ENCODE measurements at places on chromosomes 3 and 15.

GRCh38 chr3:118511402-118511801 lies 523.2 kb downstream of the IGSF11 start:
- no peak for DNase-seq

- peak; percentile 9 for DNase-seq
These were observed 74.7 kb downstream of the BTD start for GRCh38 chr3:15676259-15676658.

DNA sequence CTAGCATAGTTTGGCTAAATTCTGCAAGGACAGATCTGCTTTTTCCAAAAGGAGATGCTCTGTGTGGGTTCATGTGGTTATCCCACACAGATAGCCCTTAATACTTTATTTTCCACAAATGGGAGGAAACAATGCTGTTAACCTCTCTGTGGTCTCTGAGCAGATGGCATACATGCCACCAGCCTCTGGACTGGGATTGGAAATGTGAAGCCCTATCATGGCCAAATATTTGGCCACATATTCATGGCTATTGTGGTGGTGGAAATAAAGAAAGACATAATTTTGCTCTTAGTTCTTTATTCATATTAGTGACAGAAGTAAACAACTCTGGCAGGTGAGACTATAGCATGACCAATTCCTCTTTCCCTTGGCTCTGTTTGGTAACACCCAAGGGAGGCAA lies 726.2 kb downstream of the ROBO1 start:
- DNase-seq = no peak

DNA sequence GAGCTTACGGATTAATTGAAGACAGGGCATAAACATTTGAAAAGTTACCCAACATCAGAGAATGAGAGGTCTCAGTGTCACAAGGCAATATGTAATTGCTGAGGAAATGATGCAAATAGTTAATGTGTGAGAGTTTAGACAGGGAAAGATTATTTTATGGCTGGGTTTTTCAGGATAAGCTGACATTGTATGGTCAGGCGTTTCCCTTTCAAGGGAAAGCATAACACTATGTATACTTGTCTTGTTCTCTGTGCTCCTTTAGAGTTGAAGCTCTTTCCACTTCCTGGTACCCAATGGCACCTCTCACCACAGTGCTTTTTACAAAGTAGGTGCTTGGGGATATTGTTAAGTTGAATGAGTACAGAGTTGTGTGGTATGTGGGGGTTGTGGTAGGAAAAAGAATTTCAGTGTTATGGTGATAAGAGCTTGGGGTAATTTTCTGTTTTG lies 19.9 kb downstream of the IQGAP1 start:
- no peak for DNase-seq

GRCh38 chr3:106341586-106342162 lies 472.9 kb upstream of the CBLB start:
- DNase-seq = no peak

GRCh38 chr3:101266566-101266965 lies 53.8 kb downstream of the IMPG2 start:
- DNase-seq = no peak

- DNase-seq = no peak
These were observed 21.6 kb downstream of the RLBP1 start for GRCh38 chr15:89199746-89200145.

DNA sequence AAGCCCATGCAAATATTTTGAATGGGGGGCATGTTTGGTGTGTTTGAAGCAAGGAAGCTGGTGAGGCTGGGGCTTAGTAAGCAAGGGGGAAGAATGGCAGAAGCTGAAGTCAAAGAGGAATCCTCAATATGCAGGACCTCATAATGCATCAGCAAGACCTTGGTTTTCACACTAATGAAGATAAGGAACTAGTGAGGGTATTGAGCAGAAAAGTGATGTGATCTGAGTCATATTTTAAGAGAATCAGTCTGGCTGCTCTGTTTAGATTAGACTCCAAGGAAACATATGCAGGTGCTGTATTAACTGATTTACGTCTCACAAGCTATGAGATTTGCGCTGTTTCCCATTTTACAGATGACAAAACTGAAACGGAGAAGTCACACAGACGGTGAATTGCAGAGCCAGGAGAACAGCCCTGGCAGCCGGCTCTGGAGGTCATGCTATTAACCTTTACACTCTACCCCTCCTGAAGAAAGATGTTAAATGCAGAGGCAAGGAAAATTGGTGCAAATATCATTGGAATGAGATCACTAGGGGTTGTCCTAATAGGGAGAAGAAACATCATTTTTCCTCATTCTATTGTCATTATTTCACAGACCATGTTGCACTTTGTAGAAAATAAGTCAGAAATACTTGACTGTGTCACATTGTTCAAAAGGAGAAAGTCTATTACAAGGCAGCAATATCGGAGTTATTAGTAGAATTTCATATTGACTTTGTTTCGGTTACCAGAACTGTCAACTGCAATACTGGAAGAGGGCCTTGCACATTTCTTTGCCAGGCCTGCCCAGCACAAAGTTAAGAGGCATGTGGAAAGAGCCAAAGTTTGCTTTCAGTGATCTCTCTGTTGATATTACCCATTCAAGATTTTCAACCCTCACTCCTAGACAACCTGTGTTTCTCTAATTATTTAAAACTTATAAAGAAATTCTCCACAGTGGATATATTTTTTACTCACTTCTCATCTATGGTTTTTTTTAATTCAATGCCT lies 64.9 kb downstream of the COL8A1 start:
- no peak for DNase-seq

DNA sequence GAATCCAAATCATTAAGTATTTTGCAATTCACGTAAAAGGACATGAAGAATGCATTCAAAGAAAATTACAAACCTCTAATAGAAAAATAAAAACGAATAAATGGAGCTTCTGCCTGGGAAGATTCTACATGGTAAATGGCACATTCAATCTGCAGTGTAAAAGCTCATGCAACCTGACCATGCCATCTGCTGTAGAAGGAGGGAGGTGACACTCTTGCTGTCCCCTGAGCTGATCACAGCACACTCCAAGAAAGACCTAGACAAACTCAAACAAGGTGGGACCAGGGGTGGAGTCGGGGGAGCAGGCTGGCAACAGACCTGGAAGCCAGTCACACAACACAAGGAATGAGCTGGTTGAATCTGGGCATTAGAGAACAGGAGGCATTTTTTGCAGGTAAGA lies 101.8 kb downstream of the BDH1 start:
- DNase-seq = peak; percentile 50

- DNase-seq = peak; percentile 58
These were observed 51.2 kb upstream of the SAMMSON start for GRCh38 chr3:69948246-69948862.

DNA sequence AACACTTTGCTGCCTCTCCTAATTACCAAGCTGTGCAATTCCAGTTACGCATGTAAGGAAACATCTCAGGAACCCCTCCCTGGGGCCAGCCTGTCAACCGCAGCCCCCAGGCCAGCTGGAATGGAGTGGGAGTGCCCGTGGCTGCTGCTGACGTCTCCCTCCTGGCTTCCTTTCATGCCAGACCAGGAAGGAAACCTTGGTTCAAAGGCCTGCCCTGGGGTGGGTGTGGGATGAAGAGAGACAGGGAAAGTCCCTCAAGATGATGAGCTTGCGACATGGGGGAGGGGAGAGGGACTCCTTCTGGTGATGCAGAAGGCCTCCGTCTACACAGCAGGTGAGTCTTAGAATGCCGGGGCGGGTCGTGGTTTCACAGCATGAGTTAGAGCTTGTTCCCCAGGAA lies 11.4 kb upstream of the CYP11A1 start:
- peak; percentile 64 for DNase-seq

DNA sequence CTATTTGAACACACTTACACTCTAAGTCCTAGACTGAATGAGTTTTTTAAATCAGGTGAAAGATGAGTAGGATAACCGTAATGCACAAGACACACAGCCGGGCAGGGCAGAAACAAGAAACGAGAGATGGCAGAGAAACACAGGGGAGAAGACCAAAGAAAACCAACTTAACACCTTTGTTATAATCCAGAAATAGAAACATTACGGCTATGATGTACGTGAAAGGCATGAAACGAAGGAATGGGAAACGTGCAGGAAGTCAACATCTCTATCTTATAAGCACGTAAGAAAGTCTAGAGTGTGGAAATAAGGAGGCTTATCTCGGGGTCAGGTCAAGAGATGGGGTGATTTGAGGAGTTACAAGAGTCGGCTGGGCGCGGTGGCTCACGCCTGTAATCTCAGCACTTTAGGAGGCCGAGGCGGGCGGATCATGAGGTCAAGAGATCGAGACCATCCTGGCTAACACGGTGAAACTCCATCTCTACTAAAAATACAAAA lies 1.9 kb upstream of the TNFSF10 start:
- DNase-seq = no peak

GRCh38 chr3:24596626-24597025 lies 102.0 kb upstream of the THRB start:
- no peak for DNase-seq

DNA sequence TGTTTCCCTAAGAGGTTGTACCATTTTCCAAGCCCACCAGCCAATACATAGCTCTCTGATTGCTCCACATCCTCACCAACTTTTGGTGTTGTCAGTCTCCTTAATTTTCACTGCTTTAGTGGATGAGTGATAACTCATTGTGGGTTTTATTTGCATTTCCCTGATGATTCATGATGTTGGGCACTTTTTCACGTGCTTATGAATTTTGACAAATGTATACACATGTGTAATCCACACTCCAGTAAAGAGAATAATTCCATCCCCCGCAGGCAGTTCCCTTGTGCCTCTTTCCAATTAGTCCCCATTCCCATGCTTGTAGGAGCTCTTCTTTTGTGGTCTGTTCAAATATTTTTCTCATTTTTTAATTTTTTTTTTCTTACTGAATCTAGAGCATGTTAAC lies 52.4 kb downstream of the ANP32A start:
- DNase-seq = peak; percentile 80

- peak; percentile 17 for DNase-seq
These were observed 412.9 kb downstream of the TIGIT start for GRCh38 chr3:114706591-114707232.

GRCh38 chr3:12759097-12759679 lies at the start of gene TMEM40:
TMEM40 (minus strand) TSS chr3:12759259; CDS start chr3:12749832, 9,427 bp downstream.
- peak; percentile 22 for DNase-seq

DNA sequence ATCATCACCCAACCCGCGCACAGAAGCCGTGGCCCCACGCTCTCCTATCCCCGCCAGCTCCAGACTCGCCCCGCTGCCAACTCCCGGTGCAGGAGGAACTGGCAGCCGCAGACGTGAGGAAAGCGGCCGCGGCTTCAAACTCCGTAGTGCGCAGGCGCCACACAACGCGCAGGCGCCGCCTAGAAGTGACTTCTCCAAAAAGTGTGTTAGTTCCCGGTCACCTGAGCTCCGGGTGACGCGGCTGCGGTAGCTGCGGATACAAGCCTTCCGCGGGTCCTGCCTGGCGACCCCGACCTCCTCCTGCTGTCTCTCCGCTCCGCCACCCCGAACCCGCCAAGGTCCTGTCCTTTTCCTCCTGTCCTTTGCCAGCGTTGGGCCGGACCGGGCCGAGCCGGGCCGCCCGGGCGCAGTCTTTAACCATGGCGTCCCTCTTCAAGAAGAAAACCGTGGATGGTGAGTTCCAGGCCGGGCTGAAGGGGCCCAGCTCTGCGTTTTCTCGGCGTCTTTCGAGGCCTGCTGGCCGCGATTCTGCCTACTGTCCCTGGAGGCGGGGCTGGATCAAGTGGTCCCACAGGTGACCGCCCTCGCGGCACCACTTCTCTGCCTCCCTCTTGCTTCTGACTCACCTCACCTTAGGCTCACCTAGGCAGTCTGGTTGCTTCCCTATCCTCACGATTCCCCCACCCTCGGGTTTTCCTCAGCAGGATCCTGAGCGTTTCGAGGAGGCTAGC lies at the start of gene CHMP2B:
Gene CHMP2B (plus strand): TSS at position 206 of the 731 bp plus-strand sequence. CDS start 214 bp downstream, at position 420.
- DNase-seq = peak; percentile 90
